ENCODE measurements at places on chromosomes 1 and 21. TPM values are rescaled to one million over a fixed set of nuclear protein-coding genes. Genes with fewer than 3 reads are reported as not detected.

The RGS1 gene
- total RNA-seq: not detected

The LYPD8 gene
- not detected for total RNA-seq

The SAMD13 gene
- total RNA-seq: 0.25 TPM

The CD244 gene
- total RNA-seq: not detected

The EFNA3 gene
- 0.50 TPM for total RNA-seq

The RGS13 gene
- total RNA-seq: not detected

The VCAM1 gene
- 3.0 TPM for total RNA-seq

The CNN3 gene
- total RNA-seq: 337 TPM

The ASCL5 gene
- not detected for total RNA-seq

The AMY1C gene
- total RNA-seq: not detected

The HEYL gene
- not detected for total RNA-seq

The SNX7 gene
- 35.2 TPM for total RNA-seq

The ANKRD35 gene
- total RNA-seq: 2.5 TPM

The PTCH2 gene
- total RNA-seq: 0.22 TPM

The OR6N1 gene
- not detected for total RNA-seq

The SIPA1L2 gene
- 0.44 TPM for total RNA-seq

The GPX7 gene
- total RNA-seq: 11.7 TPM

The TENT5C gene
- 2.5 TPM for total RNA-seq

The TMEM82 gene
- total RNA-seq: not detected

The PLA2G2A gene
- not detected for total RNA-seq
